ENCODE measurements at places on chromosomes 5 and 9.
A peak's percentile ranks its signal among the peaks of the same experiment; 100 is the strongest.

- DNase-seq = peak; percentile 78
Measured at GRCh38 chr5:107486489-107486888, 184.2 kb downstream of the EFNA5 start.

GRCh38 chr9:952546-952945 lies 23.9 kb upstream of the DMRT3 start:
- DNase-seq = no peak

DNA sequence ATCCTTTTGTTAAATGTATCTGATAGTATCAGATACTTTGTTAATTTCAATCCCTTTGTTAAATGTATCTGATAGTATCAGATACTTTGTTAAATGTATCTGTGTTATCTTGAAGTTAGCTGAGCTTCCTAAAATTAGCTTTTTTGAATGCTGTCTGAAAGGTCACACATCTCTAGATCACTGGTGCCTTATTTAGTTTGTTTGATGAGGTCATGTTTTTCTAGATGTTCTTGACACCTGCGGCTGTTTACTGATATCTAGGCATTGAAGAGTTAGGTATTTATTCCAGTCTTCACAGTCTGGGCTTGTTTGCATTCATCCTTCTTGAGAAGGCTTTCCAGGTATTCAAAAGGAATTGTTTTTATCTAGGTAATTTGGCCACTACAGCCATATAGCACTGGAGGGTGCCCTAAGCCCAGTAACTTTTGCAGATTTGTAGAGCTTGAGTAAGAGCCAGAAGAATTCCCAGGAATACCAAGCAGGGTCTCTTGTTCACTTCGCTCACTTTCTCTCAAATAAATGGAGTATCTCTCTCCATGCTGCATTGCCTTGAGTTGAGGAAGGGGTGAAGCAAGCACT lies 435.4 kb upstream of the GRAMD2B start:
- DNase-seq = no peak

GRCh38 chr9:123528501-123528900 lies 172.5 kb downstream of the CRB2 start:
- no peak for DNase-seq

DNA sequence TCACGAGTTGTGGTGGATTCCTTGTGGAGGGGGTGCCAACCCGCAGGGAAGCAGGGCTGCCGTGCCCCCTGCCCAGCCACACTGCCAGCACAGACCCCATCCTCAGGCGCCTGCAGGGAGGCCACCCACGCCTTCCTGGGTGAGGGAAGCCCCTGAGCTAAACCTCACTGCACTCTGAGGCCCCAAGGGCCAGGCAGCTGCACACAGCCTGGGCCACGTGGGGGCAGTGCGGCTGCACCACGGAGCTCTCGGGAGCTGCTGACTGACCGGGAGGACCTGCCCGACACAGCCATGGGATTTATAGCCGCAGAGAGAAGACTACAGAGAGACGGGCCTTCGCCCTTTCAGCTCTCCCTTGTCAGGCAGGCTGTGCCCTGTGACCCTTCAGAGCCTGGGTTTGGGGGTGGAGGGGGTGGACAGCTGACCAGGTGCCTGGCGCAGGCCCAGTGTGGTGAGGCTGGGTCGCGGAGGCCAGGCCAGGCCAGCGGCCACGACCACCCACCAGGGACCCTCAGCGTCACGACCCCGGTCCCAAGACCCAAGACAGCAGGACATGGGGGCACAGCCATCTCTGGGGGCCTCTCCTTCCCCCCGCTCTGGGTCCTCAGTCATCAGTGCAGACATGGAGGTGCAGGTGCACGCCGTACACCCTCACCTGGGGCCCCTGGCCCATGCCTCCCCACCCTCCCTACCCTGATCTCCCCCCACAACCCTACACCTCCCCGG lies 4.3 kb upstream of the AHRR start:
- DNase-seq = peak; percentile 55

- no peak for DNase-seq
Measured at GRCh38 chr5:10655972-10656830, 92.3 kb downstream of the ANKRD33B start.

DNA sequence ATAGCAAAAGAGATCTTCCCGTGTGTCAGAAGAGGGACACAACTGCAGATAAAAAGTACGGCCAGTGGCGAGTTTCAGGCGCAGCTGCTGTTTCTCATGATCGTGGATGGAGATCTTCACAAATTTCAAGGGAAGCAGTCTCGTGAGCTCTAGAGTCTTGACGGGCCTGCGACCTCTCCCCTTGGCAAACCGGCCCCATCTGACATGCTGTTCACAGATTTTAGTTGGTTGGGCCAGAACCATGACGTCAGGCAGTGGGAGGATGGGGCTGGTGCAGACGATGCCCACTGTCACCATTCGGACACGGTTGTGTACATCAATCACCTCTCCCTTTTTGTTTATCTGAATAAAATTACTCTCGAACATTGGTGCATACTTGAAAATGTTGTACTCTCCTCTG lies 396 bp downstream of the GARIN3 start:
- DNase-seq = no peak

DNA sequence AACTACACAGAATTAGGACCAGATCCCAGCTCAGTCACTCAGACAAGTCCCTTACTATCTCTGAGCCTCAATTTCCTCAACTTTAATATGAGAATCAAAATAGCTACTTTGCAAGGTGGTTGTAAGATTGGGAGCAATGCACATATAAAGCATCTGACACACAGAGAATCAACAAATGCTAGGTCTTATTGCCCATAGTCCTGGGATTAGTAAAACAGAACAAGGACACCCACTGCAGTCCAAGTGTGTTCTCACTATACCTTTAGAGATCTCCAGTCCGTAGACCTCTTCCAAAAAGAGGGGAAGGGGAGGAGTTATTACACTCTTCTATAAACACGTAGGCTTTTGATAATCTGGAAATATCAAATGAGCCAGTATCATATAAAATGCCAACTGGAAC lies 190.0 kb downstream of the CCDC192 start:
- no peak for DNase-seq

DNA sequence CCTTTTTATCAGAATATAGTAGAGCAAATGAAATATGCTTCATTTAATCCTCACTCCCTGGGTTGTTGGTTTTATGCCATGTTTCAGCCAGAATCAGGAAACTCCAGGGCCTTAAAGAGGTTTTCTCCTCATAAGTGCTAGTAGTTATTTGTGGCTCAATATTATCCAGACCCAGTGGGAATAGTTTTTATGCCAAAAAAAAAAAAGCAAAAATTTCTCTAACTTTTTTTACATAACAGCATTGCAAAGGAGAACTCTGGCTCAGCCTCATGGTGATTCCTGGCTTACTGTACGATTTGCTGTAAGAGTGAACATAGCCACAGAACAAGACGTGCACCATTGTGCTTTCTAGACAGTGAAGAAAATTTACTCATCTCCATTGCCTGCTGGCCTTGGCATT lies 232.5 kb downstream of the PJA2 start:
- no peak for DNase-seq

DNA sequence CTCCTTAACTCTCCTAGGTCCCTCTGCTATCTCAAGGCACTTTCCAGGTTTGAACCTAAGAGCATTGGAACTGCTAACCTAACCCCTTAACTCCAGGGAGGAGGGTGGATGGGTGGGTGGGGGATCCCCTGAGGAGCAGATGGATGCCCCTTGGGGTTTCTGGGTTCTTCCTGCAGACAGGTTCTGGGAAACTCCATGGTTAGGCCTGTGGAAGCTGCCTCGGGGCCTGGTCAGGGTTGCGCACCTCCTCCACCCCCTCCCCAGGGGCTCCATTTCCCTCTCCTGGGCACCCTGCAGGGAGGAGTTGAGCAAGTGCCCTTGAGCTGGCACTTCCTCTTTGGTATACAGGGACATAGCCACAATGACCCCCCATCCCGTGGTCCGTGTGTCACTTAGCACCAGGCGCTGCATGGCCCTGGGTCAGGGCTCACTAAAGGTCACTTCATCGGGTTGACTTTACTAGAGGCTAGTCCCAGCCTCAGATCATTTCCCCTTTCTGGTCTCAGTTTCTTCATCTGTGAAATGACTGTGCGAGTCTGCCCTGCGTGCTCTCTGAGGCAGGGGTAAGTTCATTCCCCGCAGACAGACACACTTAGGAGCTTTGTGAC lies 16.0 kb downstream of the CXXC5 start:
- no peak for DNase-seq

DNA sequence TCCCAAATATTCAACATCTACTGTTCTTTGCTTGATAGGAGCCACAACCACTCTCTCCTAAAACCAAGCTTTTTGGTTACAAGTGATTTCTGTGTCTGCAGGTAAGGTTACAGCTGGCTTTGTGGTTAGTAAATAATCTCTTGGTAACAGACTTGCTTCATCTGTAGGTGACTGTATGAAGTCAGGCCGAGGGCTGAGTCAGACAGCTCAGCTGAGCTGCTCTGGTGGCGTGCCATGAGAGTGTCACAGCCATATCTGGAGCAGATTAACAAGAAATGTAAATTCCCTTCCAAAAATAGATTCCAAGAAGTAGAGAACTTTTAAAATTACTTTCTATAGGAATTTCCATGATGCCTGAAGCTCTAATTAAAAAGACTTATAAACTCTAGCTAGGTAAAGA lies 23.7 kb upstream of the TAS2R1 start:
- DNase-seq = no peak

GRCh38 chr5:170342153-170342725 lies 44.7 kb upstream of the LCP2 start:
- no peak for DNase-seq

GRCh38 chr5:179796877-179797608 lies 3.3 kb downstream of the LTC4S start:
- DNase-seq = no peak

Measured in activated CD4-positive, alpha-beta T cell treated with anti-CD3 and anti-CD28 coated beads, Interleukin-2, Interleukin-4, amounts not matched to agents 100 ng/mL and 50 ng/mL, durations not matched to agents 16 hours and 8 hours (primary cell).